ENCODE measurements at places on chromosomes 13 and 19.

DNA sequence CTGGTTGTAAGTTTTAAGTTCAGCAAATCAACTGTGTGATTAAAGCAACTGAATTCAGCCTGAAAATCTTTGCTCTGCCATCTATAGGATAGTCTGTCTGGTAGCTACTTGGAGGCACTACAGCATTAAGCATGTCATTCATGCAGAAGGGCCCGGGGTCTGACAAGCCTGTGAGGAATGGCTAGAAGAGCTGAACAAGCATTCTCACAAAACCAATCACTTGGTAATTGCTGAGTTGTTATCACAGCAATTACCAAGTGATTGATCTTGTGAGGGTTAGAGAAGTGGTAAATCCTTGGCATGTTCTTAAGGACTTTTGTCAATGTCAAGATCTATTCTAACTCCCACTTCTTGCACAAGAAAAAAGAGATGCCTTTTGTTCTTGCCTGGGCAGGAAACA, 356.1 kb downstream of the FGF14 start:
- no peak for DNase-seq

GRCh38 chr13:96172066-96172465, 82.2 kb downstream of the HS6ST3 start:
- DNase-seq, result no peak

DNA sequence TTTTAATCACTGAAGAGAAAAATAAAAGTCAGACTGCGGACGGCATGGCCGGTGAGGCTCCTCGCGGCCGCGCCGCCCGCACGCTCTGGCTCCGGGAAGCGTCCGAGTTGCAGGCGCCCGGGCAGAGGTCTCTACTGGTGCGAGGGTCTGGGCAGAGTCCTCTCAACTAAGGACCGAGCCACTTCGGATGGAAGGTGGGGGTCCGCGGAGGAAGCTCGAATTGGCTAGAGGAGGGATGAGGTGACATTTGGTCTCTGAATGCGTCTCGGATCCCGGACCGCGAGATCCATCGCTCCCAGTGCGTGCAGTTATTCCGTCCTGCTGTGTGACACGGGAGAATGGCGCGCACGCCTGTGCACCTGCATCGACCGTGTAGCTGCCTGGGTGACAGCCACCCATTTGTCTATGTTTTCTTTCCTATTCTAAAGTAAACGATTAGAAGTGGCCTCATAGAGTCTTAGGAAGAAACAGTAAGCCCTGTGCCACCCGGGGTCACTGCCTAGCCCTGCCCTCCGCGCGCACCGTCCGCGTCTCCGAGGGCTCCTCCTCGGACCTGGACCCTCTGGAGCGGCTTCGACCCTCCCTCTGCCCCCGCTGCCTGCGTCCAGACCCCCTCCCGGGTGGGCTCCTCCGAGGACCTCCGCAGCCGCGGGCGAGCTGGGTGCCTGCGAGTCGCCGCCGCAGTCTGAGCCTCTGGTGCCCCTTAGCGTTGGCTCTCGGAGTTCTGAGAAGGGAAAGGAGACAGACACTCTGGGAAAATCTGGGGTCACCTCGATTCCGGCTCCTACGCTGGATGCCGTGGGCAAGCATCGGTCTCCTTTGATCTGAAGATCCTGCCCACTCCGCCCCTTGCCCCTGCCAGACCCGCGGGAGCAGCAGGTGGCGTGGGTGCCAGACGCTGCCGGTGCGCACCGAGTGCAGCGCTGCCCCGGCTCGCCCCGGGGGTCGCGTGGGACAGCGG, 347.4 kb downstream of the LIG4 start:
- DNase-seq, result no peak

GRCh38 chr19:38845374-38846024, 4.3 kb downstream of the HNRNPL start:
- DNase-seq, result no peak

GRCh38 chr13:61406275-61406674, 9.4 kb downstream of the PCDH20 start:
- DNase-seq, result no peak

DNA sequence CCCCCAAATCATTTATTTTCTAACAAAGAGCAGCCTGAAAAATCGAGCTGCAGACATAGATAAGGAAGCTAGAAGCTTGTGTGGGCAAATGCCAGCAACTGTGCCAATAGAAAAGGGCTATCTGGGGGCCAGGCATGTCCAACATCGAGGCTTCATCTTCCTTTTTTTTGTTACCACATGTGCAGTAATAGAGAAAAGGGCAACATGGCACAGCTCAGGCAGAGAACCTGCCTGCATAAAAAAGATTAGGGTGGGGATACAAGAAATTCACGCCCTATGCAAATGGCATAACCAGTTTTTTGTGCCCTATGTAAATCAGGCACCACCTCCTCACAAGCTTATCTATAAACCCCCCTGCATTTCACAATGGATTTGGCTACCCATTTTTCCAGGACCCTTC, 60.4 kb upstream of the ABCC4 start:
- no peak for DNase-seq

DNA sequence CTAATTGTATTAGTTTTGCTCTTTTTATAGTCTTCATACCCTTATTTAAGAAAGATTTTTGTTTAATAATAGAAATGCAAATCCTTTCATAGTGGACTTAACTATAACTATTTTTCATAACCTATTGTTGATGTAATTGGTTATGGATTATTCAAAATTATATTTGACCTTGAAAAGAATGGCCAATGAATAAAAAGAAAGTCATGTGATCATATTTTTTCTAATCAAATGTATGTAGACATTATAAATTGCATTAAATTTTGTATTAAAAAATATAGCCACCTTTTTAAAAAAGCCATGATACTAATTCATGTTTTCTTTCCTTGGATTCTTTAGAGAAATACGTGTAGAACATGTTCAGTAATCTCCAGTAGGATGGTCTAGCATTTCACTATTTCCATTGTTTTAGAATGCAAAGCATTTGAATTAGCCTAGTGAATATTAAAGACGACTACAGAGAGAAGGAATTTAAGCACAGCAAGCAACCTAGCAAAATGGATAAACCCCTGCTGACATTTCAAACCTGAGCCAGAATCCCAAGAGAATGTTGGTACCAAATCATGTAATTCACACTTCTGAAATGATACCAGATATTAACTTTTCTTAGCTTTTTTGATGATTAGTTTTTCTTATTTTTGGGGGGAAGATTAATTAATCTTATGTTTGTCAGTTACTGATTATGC, 1297.4 kb upstream of the MIR17HG start:
- no peak for DNase-seq

GRCh38 chr19:4208385-4209094, 20.8 kb upstream of the EBI3 start:
- no peak for DNase-seq

DNA sequence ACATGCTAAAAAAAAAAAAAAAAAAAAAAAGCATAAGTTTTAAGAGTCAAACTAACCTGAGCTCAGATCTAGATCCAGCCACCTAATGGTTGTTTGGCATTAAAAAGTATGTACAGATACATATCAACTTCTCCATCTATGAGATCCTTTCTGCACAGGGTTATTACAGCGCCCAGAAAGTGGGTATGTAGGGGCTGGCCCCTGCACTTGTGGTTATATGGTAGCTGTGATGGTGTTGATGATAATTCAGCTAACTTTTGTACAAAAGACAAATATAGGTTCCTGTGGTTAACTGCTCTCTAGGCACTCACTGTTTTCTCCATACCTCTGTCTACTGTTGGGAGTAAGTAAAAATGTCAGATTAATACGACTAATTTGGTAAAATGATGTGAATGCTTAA, 81.7 kb downstream of the TNFRSF19 start:
- DNase-seq, result no peak

DNA sequence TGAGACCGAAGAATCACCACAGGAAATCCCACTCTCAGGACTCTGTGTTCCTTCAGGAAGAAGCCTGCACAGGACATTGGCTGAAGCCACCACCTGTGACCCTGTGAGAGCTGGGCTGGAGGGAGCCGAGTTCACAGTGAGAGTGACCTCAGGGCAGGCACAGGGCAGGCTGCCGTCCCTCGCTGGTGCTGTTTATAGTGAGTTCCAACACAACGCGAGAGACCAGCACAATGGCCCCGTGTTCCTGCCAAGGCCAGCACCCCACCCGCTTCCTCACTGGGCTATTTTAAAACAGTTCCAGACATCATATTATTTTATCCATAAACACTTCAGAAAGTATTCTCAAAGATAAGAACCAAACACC, 18.4 kb upstream of the GAS6 start:
- DNase-seq, result no peak

DNA sequence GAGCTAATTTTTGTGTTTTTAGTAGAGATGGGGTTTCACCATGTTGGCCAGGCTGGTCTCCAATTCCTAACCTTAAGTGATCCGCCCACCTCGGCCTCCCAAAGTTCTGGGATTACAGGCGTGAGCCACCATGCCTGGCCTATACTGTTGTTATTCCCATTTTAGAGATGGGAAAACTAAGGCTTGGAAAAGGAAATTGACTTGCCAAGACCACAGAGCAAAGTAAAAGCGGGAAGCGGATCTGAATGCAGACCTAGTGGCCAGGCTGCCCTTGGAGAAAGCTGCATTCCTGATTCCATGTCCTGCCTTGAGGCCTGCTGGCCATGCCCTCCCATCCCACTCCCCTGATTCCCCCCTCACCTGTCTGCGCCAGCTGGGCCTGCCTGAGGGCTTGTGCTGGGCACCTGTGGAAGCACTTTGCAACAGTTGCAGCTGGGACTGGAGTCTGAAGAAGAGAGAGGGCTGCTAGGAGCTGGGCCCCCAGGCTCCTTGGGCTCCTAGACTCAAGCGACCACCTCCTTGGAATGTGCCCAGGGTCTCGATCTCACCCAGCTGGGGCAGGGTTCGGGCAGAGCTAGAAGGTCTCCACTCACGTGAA, 5.7 kb downstream of the PALM3 start:
- no peak for DNase-seq

GRCh38 chr13:107205318-107206104, 637.6 kb upstream of the ARGLU1 start:
- no peak for DNase-seq

- DNase-seq, result no peak
These were observed 6.2 kb upstream of the CEACAM5 start for GRCh38 chr19:41702171-41702651.

DNA sequence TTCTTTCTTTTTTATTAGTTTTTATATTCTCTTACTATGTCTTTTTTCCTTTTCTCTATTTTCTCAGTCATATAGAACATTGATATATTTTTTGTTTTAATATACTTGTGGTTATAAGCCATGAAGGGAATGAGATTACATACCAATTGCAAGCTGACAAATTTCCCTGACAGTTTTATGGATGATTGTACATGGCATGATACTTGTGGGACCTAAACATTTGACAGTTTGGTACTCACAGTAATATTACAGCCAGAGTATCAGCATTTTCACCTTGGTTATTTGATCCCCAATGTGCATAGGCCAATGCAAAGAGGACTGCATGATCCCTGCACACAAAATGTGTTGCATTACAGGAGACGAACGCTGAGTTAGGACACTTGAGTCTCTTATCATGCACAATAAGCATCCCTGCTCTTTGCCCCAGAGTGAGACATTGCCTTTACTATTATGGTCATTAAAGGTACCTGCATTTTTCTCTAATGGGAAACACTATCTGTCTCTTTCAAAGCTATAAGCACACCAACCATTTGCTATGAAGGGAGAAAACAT, 713.4 kb upstream of the PCDH20 start:
- DNase-seq, result no peak

DNA sequence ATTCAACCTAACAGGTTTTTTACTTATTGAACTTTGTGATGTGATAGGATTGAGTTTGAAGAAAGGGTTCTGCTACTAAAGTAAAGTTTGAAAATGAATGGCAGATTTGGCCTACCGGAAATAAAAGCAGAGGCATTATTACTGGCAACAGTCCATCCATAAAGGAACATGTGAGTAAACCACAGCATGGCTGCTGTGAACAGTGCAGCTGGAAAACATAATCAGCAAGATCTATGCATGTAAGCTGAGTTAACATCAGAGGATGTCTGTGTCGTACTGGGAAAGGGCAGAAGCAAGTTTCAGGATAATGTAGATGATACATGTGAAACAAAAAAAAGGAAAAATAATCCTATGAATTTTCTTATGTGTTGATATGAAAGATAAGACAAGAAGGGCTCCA, 87.6 kb downstream of the CYSLTR2 start:
- DNase-seq, result peak; percentile 38

DNA sequence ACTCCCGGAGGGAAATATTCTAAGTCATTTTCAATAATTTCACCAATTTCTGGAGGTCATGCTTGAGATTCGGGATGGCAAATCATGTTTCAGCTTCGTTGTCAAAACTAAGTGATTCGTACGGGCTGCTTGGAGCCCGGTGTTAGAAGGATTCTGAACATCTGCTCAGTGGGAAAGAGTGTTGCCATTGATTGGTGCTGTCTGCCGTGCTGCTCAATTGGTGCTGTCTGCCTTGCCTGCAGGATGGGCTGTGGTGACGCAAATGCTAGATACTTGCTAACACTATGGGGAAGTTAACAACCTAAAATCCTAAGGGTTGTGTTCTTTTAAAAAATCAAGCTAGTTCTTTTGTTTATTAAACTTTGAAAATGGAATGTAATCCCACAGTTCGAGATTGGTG, 17.3 kb upstream of the CACNG8 start:
- DNase-seq, result no peak

DNA sequence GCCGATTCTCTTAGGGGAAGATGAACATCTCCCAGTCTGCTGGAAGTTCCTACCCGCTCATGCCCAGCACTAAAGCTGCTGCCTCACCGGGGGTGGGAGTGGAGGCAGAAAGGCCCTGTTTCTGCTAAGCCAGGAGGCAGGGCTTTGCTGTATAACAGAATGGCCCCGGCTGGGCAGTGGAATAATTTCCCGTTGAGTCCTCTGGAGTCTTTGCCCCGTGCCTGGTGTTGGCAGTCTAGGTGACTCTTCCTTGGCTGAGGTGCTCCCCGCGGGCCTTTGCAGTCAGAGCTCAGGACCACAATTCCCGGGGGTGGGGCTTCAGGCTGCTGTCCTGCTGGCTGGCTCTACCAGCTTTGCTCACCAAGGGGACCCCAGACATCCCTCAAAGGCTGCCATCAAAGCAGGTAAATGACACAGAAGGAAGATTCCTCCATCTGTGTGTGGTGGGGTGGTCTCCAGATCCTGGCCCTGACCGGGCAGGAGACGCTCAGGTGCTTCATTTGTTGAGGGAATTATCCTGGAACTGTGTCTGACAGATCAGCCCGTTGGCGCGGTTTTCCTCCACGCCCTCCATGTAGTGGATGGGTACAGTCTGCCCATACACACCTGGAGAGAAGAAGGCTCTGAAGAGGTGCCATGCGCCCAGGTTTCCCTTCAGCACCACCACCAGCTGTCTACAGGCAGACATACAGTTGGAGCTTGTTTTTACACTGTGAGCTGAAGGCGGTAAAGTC, 209.9 kb downstream of the TEX29 start:
- DNase-seq, result no peak

- no peak for DNase-seq
These were observed 2.9 kb upstream of the MAP1S start for GRCh38 chr19:17716309-17716929.

GRCh38 chr13:48123812-48124211, 28.9 kb upstream of the MED4 start:
- no peak for DNase-seq

- no peak for DNase-seq
These were observed 149.1 kb downstream of the KLF12 start for GRCh38 chr13:73984949-73985691.
